ENCODE measurements at places on chromosomes 6 and 20.

DNA sequence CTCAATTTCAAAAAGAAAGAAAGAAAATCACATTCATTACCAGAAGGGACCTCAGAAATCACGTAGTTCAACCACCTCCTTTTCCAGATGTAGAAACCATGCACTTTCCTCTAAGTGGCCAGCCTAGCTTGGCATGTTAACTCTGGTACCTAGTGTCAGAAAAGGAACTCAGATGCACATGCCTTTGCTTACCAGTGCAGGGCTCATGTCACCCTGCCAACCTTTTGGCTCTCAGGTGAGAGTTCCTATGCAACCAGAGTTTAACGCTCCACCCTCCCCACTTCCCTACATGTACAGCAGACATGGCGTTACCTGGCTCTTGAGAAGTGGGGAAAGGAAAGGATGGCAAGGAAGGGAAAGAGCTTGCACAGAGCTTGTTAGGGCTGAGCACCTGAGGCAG lies 16.3 kb upstream of the IL17F start:
- DNase-seq: no peak

DNA sequence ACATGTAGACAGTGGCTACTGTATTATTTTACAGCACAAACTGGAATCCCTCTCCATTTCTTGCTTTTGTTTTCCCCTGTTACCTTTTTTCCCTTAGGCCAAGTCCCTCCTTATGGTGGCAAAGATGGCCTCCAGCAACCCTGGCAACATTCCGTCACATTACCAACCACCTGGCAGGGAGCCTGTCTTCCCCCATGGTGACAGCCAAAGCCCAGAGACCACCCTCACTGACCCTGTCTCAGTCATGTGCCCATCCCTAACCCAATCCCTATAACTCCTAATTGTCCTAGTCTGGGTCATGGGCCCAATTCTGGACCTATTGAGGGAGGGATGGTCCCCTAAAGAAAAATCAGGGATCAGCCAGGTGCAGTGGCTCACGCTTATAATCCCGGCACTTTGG lies 27.6 kb downstream of the PARD6B start:
- DNase-seq: no peak

- DNase-seq: no peak
These were observed 19.5 kb downstream of the CST4 start for GRCh38 chr20:23669327-23669726.

- DNase-seq: no peak
These were observed 24.9 kb downstream of the BLTP3A start for GRCh38 chr6:34816635-34817301.

DNA sequence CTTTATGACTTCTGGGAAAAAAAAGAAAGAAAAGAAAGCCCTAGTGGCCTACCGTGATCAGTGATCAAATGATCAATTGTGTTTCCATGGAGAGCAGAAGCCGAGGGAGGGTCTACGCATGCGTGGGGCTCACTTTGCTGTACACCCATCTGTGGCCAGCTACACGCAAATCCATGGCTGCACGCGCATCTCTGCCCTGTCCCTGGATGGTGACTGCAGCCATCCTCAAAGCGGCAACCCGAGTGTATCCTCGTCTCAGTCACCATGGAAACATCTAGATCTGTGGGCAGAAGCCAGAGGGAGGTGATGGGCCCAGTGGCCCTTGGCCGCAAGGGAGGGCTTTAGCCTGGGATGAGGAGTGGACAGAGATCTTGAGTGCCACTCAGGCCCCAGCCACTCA lies 785 bp upstream of the ULBP3 start:
- DNase-seq: no peak

- no peak for DNase-seq
These were observed 70.7 kb upstream of the LTV1 start for GRCh38 chr6:143772116-143773086.

DNA sequence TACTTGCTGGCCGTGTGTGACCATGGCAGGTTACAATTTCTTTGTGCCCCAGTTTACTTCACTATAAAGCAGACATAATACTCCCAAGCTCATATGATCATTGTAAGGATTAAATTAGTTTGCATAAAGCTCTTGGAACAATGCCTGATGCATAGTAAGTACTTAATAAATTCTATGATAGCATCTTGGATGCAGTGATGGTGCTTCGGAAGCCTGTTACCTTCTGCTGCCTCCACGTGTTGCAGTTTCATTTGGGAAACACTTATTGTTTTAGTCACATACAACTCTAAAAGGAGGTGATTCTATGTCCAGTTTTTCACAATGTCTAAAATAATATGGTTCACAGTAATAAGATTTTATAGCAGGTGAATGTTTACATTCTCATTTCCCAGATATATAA lies 343.9 kb downstream of the NRN1 start:
- no peak for DNase-seq

DNA sequence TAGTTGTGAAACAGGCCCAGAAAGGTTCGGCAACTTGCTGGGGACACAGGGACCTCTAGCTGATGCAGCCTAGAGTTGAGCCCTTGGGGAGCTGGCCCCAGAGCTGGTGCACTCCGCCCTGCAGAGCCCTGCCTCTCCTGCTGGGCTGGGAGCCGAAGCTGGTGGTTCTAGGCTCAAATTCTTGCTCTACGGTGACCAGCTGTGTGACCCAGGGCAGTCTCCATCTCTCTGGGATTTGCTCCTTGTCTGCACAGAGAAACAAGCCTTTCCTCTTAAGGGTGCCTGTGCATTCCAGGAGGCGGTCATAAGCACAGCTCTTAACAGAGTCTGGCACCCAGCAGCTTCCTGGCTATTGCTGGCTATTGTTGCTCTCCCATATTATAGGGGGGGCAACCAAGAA lies 47.4 kb downstream of the RBM38 start:
- DNase-seq: no peak

- DNase-seq: no peak
These were observed 124.9 kb upstream of the NRN1 start for GRCh38 chr6:6131492-6132109.

DNA sequence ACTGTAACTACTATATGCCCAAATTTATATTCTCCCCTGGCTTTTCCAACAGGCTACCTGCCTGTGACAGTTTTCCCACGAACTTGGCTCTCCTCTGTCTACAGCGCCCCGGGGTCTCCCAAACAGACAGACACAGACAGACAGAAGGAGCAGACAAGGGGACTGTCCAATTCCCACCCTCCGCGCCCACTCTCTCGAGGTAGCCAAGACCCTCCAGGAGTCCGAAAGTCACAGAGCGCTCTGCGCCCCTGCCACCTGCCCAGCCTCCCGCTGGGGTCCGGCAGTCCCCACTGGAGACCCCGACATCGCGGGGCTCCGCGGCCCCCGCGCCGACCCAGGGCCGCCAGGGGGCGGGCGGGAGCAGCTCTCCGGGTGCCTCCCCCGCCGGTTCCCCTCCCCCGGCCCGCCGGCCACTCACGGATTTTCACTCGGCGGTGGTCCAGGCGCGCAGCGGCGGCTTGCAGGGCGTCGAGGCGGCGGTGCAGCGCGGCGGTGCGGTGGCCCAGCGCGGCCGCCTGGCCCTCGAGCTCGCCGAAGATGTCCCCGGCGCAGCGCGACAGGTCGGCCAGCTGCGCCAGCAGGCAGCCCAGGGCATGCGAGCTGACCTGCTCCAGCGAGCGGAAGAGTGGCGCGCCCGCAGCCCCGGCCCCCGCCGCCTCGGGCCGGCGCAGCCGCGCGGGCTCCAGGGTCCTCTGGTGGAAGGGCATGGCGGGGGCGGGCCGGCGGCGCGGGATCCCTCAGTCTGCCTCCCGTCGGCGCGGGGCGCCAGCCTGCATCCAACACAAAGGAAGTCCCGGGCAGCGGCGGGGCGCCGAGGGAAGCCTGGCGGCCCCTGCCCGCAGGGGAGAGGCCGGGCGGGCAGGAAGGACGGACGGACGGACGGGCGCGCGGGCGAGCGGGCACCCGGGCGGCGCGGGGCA lies 81.3 kb upstream of the CCDC28A start:
- DNase-seq: no peak

DNA sequence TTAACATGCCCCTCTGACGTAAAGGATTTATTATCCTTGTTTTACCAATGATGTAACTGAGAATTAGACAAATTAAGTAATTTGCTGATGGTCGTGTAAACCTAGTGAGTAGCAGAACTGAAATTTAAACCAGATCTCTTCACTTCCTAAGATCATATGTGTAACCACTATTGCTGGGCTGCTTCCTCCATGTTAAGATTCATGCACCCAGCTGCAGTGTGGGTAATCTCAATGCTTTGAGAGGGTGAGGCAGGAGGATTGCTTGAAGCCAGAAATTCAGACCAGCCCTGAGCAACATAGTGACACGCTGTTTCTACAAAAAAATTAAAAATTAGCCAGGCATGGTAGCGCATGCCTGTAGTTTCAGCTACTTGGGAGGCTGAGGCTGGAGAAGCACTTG lies 97.9 kb downstream of the L3MBTL3 start:
- no peak for DNase-seq

DNA sequence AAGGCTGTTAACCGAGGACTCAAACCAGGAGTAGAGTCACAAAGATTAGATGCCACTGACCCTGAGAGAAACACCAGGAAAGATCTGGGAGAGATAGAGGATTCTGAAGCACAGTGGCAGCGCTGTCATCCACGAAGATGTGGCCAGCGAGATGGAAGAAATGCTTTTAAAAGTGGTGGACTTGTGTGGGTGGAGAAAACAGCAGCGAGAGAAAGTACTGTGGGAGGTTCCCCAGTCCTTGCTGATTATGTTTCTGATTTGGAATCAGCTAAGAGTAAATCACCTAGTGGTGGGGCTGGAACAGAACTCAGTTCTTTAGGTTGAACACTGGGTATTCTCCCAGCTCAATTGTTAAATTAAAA lies 435 bp upstream of the ZNF322 start:
- DNase-seq: no peak

DNA sequence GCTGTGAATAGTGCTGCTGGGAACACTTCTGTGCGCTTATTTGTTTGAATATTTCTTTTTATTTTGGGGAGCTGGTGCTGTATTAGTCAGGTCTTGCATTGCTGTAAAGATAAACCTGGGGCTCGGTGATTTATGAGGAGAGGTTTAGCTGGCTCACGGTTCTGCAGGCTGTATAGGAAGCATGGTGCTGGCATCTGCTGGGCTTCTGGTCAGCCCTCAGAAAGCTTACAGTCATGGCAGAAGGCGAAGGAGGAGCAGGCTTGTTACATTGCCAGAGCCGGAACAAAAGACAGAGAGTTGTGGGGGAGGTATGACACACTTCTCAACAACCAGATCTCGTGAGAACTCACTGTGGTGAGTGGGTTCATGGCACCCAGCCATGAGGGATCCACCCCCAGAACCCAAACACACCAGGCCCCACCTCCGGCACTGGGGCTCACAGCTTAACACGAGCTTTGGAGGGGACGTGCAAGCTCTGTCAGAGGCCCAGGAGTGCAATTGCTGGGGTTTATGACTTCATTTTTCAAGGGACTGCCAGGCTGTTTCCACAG lies 68.8 kb upstream of the GATA5 start:
- no peak for DNase-seq

DNA sequence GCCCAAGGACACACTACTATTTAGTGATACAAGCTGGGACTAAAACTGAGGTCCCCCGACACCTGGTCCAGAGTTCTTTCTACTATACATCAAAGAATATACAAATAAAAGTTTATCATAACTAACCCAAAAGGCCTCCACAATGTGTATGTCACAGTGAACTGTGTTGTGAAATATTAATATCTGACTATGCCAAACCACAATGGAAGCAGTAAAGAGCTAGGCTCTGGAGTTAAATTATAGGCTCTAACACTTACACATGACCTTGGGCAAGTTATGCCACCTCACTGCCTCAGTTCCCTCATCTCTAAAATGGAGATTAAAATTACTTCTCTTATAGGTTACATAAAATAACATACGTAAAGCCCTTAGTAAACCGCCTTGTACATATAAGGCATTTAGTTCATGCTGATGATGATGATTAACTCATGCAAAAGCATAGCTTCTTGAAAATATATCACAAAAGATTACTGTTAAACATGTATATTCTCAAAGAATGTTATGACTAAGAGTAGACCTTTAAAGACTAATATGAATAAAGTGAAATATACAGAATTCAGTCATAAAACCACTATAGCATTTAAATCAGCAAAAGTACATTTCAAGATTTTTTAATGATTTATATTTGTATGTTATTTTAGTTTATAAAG lies 5.7 kb downstream of the SUPT3H start:
- DNase-seq: no peak

- no peak for DNase-seq
These were observed 16.1 kb upstream of the RIN2 start for GRCh38 chr20:19741924-19742323.

GRCh38 chr6:134317471-134318131 lies at the start of gene SGK1:
TSS of gene SGK1 (minus strand) at chr6:134318112. CDS start at chr6:134317460, 652 bp downstream.
- DNase-seq: no peak

DNA sequence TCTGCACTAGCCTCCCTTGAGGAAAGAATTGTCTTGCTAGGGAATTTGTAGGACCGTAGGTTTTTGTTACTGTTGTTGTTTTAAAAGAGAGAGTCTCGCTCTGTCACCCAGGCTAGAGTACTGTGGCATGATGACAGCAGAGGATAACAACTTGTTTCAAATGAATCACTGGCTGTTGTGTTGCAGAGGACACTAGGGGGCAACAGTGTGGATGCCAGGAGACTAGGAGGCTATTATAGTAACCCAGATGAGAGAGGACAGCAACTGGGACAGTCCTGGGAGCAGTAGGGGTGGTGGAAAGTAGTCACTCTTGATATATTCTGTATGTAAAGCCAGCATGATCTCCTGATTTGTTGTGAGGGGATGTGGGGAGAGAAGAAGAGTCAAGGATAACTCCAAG lies 41.8 kb upstream of the LAMA4 start:
- DNase-seq: no peak

DNA sequence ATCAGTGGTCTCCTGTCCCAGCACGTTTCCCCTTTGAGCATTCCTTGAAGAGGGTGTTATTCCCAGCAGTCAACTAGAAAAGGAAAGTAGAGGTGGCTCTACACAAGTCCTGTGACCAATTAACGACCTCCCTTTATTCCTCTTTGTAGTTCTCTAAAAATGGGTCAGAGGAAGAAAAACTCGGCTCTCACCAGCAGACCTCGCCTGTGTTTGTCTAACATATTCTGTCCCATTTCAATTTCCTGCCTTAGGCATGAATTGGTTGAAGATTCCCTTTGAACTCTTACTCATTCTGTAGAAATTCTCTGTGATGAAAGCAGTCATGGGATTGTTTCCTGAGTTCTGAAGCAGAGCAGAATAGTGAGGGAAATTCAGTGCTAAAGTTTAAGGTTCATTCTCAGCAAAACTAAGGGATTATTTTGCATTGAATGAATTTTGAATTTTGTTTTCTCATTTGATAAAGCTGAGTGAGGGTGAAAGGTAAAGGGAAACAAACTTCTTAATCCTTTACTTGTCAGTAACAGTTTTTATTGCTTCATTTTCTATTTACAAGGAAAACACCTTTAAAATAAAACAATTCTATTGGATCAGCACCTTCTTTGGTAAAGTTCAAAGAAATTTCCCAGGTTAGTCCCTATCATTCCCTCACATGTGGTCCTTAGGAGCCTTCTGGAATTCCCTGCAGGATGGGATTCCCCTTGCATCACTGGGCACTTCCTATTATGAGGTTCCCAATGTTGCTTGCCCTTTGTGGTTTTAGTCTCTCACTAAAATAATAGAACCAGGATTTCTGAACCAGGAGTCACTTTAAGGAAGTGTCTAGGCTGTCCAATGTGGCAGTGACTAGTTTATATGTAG lies 105.8 kb downstream of the SLX4IP start:
- DNase-seq: no peak

- no peak for DNase-seq
These were observed 87.1 kb downstream of the CDC5L start for GRCh38 chr6:44474643-44475042.

- DNase-seq: no peak
These were observed 89.2 kb downstream of the ARID1B start for GRCh38 chr6:156866220-156867015.

Measured in esophagus squamous epithelium (tissue), 5 donors.